Effector memory CD4-positive, alpha-beta T cell (primary cell): ENCODE measurements at places on chromosomes 11 and 22.
A peak's percentile ranks its signal among the peaks of the same experiment; 100 is the strongest.

DNA sequence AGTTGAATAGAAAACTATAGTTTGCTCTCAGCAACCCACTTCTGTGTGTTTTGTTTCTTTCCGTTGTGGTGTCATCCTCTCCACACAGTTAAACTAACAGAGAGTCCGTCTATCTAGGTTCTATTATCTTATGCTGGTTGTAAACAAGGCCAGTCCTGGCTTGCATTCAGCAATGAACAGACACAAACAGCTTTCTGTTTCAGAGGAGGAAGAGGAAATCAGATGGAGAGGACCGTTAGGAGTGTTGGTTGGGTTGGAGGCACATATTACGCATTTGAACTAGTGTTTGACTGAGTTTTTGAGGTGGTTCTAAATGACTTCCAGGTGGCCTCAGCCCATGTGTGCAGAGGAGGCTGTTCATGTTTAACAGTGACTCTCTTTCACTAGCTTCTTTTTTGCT lies 129.5 kb upstream of the SORL1-AS1 start:
- DNase-seq: no peak

DNA sequence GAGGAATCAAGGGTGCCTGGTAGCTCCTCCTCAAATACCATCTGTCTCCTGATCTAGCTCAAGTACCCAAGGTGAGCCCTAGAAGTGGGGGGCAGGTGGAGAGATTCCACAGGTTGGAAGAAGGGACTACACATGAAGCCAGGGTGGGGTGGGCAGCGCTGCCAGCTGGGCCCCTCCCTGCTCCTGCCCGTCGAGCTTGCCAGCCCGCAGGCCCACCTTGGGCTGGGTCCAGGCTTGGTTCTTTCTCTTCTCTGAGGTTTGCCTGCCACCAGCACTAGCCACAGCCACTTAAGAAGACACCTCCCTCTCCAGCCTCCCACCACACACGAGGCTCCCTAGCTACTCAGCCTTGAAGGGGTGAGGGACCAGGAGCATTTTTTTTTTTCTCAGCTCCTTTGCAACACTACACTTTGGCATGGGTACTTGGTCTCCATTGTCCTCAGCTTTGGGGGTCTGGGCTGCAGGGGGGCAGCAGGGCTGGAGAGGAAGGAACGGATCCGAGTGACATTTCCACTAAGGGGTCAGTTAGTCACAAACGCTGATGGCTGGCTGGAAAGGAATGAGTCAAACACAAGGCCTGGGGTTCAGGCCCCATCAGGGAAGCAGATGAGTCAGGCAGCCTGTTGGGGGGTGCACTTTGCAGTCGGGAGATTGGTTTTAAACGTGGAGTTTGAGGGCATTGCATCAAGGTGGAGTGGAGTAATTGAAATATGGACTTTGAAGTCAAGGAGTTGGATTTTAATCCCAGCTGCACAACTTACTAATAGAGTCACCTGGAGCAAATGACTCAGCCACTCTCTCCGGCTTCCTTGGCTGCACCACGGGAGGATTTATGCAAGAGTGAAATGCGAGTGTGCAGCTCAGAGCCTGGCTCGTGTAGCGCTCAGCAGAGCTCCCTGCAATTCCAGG lies 7.4 kb upstream of the NPTXR start:
- no peak for DNase-seq

- DNase-seq: no peak
These were observed 114.1 kb downstream of the SERGEF start for GRCh38 chr11:17898782-17899181.

DNA sequence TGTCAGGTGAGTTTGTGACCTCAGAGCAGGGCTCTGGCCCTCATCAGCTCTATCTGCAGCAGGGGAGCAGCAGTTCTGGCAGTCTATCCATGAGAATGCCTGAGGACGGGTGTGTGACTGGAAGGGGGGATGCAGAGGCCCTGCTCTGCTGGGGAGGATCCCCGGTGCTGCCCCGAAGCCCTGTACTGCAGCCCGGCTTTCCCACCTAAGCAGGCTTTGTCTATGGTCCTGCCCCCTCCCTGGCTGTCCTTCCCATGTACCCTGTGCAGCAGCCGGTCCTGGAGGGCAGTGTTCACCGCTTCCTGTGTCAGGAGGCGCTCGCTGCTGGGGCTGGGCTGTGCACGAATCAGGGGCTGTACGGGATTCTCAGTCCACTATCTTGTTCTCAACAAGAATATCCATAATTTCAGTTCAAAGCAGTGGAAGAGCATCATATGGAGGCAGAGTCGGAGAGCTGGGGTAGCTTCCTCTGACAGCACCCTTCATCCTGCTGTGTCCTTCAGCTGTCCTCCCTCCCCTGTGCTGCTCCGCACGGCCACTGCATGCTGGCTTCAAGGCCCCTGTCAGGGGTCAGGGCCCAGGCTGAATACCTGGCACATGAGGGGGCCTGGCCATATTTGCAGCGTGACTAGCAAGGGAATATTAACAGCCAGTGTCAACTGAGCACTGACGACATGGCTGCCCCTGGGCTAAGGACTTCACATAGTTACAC lies 125.2 kb downstream of the CTTN start:
- DNase-seq: no peak

DNA sequence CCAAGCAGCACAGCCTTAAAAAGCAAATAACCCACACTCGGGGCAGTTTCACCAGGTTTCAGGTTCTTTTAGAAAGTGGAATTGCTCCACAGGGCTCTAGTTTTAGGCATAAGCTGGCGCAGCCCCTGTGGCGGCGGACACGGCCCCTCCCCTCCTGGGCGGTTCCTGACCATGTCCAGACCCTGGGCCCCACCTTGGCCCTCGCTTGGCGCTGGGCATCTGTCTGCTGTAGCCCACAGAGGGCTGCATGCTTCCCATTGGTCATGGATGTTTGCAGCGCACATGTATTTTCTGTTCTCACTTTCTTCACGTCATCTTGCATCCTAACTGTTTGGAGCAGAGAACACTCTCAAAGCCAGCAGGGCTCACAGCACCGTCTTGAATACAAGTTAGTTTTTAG lies 244.3 kb downstream of the BRD1 start:
- no peak for DNase-seq

DNA sequence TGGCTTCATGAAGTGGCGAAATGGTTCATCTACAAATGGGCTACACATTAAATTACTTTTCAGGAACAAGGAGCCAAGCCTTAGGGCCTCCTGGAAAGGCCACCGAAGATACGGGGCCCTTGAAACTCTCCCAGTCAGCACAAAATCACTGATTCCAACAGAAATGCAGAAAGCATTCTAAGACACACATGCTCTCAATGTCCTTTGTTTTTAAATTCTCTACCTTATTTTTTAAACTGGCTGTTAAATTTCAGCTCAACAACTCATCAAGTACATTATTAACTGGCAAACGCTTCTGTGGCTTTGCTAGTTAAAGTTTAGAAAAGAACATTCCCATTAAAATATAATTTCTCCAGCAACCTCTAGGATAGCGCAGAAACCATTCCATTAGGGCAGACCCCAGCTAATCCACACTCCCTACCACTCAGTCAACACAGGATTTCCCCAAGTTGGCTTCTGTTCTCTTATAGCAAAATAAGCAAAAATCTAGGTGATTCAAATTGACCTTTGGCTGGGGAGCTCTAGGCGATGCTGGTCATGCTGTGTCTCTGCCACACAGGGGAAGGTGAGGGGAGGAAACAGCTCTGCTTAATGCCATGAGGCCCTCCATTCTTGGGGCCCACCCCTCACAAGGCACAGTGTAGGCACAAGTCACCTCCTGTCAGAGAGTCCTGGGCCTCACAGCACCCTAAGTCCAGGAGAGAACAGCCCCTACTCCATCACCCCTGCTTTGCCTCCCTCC lies 47.1 kb downstream of the PLEKHA7 start:
- DNase-seq: no peak

- no peak for DNase-seq
These were observed at the start of gene PARVG for GRCh38 chr22:44180706-44181032. TSS of gene PARVG (plus strand) at chr22:44180925. CDS start at chr22:44183330, 2,405 bp downstream.

DNA sequence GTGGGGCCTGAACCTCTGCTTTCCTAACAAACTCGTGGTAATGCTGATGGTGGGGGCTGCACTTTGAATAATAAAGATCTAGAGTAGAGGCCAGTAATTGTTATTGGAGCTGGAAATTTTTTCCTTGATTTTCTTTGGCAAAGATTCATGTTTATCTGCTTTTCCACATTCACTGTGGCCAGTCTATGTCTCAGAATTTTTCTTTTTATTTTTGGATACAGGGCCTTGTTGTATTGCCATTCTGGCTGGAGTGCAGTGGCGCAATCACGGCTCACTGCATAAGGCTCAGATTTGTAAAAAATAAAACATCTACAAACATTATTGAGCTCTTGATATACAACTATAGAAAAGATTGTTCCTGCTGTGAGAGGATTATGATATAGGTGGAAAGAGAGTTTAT lies 1.6 kb downstream of the TMEM135 start:
- DNase-seq: no peak

- no peak for DNase-seq
These were observed 21.8 kb upstream of the CSF2RB start for GRCh38 chr22:36891646-36892045.

GRCh38 chr22:20205964-20206708 lies 55.3 kb upstream of the CCDC188 start:
- peak; percentile 29 for DNase-seq

DNA sequence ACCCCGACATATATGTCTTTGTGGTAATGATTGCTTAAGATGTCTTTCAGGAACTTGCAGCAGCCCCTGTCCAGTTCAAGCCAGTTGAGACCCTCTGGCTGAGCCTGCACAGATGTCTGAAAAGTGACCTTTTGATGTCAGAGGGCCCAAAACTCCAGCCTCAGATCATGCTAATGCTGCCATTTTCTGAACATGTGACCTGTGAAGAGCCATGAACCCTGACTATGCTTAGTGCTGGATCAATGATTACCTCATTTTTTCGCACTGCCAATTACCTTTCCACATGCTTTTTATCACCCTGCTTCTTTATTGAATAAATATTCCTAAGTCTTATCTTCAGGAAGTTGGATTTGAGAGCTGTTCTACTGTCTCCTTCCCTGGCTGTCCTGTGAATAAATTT lies 6.9 kb upstream of the CYP2R1 start:
- DNase-seq: no peak

DNA sequence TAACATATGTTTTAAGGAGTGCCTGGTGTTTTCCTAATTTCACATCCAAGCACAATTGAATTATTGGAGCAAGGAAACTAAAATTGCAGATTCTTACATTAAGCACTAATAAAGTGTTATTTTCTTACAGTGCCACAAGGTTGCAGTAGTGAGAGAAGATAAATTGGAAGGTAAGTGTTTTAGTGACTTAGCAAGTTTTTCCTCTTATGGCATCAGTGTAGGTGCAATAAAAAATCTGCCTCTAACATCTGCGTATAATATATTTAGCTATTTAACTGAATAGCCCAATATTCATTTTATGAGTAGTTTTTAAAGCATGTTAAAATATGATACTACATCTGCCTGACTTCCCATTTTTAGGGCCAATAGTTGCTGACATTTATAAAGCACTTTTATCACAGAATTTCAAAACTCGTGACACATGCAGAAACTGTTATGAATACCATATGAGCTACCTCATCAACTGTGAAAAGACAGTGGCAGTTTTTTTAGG lies 19.0 kb downstream of the POLD3 start:
- DNase-seq: no peak

- no peak for DNase-seq
These were observed 8.3 kb downstream of the PLXNB2 start for GRCh38 chr22:50298937-50299784.

GRCh38 chr11:12456651-12457579 lies 79.5 kb downstream of the PARVA start:
- no peak for DNase-seq

- DNase-seq: no peak
These were observed 14.6 kb downstream of the PLXNB2 start for GRCh38 chr22:50292643-50293440.

DNA sequence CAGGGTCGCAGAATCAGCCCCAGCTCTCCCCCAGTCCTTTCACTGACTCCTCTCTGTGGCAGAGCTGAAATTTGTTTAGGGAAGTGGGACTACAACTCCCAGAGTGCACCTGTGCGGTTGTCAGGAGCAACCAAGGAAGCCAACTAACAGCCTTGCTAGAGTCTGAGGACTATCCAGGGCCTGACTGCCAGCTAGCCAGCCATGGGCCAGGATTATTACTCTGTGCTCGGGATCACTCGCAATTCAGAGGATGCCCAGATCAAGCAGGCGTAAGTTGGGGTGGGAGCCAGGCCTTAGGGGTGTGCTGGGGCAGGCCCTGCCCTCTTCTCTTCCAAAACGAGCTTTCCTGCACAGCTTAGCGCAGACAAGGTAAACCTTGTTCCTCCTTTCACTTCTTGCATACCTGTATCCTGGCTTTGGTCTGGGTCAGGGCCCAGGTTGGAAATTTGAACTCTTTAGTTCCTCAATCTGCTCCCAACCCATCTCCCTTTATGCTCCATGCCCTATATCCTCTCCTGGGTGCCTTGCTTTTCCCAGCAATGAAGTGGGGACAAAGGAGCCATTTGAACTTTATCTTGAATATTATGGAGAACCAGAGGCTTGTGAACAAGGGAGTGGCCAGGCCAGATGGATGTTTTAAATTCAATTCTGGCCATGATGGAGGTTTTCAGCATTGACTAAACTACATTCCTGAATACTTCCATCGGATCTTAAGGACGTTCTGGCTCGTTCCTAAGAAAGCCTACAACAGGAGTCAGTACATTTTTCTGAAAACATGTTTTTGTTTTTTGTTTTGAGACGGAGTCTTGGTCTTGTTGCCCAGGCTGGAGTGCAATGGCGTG lies at the start of gene DNAJB13:
DNAJB13 (plus strand) TSS at position 158 of the 842 bp plus-strand sequence; CDS start at position 202, 44 bp downstream.
- no peak for DNase-seq

- DNase-seq: no peak
These were observed 15.1 kb upstream of the ACR start for GRCh38 chr22:50722716-50723428.

DNA sequence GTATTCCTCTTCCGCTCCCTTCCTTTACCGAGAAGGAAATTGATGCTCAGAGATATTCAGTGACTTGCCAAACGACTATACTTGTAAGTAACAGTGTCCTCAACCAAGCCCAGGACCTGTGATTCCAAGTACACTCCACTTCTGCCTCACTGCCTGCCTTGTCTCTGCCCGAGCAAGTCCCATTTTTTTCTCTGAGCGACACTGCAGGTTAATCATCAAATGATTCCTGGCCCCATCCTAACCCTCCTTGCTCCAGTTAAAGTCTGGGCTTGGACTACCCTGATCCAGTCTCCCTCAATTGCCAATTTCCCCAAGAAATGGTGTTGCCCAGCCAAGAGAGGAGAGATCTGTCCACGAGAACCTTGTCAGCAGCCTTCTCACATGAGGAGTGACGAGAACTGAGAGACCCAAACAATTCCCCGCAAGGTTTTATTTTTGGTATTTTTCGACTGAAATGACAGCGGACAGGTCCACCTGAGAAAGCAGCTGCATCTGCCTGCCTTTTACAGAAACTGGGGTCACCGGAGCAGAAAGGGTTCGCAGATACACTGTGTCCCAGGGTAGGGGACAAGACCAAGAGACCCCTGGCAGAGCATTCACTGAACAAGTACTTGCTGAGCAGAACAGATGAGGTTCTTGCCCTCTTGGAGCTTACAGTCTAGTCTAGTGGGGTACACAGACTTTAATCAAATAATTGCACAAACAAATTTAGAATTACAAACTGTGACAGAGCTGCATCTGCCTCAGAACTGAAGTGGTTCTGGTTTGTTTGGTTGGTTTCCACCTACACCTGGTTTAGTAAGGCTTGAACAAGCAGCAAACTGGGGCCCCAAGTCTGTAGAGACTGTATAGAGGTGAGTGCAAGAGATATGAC lies 11.4 kb downstream of the POU2AF1 start:
- DNase-seq: no peak
